ENCODE measurements at places on chromosomes 6 and 20.

DNA sequence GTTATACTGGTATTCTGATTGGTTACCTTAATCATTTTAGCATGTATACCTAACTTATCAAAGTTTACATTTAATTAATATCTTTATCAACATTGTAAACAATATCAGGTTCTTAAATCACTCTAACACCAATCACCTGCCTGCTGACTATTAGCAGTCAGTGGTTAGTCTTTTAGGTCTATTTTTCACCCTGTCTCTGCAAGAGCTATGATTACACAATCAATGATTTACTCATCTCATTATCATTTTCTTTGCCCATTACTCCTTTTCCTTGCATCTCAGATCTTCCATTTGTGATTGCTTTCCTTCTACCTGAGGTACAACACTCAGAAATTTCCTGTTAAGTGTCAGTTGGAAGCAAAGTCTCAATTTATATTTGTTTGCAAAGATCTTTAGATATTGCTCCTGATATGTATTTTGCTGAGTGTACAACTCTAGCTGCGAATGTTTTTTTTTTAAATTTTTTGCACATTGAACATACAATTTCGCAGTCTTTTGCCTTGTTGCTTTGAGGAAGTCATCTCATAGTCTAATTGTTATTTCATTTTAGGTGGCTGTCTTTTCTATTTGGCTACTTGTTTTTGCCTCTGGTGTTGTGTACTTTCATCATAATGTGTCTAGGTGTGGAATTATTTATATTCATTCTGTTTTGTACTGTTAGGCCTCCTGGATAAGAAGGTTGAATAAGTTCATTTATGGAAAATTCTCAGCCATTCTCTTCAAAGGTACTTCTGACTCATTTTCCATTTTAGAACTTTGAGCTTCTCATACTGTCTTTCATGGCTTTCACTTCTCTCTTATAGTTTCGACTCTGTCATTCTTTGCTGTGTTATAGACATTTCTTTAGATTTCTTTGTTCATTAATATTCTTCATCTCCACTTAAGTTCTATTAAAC is 104.9 kb upstream of the CEP162 start:
- DNase-seq: no peak

GRCh38 chr6:163940705-163941623 is 526.4 kb downstream of the QKI start:
- DNase-seq: no peak

DNA sequence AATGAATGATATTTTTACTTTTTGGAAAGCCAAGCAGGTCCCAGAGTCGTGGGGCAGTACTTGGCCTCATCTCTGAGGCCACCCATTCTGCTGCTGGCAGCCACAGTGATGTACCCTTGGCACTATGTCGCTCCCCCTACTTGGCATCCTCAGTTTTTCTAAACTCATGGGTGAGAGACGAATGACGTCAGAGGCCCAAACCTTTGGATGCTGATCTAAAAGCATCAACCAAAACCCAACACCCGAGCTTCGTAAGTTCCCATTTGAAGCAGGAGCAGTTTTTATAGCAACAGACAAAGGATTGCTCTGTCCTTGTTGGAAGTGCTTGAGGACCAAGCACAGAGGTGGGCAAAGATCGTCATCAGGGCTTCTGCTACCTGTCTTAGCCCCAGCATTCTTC is 212.9 kb downstream of the PAX1 start:
- no peak for DNase-seq

DNA sequence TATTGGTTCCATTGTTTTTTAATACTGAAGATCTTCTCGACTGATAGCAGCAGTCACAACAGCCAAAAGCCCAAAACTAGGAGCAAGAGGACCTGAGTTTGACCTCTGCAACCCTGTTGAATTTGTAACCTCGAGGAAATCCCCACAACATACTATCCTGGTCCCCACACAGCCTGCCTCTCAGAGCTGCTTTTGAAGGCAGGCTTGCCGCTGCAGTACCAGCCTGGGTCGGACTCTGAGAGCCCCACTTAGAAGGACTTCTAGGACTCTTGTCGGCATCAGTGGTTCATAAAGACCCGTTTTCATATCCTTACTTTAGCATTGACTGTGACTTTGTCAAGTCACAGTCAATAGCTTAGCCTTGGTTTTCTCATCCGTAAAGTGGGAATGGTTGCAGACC is 49.3 kb downstream of the EBF4 start:
- DNase-seq: no peak

DNA sequence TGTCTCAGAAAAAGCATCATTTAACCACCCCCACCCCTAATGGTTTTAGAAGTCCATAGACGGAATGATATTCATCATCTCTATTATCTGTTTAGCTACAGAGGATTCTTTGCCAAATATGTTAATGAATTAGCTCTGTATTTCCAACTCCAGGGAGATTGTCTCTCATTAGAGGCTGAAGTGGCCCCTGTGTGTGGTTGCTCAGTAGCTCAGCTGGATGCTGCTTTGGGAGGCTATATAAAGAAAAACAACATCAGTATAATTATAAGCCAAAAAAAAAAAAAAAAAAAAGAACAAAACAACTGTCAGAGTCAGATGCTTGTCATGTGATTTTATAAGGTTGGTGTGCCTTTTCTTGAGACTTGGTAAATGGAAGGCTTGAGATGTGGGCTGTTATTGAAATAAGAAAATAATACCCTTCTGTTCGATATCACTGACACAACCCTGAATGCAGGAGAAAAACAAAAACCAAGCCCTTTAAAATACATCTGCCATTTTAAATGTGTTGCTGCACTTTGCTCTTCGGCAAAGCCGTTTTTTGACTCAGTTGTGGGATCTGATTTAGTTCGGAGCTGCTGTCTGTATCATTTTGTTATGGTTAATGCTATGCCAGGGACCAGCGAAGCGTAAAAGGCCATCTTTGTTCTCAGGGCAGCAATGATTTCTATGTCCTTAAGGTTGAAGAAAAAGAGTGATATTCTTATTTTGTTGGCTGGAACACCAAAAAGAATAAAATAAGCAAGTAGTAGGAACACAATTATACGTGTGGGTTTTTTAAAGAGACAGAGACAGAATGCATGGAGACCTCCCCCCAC is 422.6 kb downstream of the QKI start:
- no peak for DNase-seq

GRCh38 chr6:156065849-156066248 is 610.2 kb upstream of the NOX3 start:
- DNase-seq: no peak

DNA sequence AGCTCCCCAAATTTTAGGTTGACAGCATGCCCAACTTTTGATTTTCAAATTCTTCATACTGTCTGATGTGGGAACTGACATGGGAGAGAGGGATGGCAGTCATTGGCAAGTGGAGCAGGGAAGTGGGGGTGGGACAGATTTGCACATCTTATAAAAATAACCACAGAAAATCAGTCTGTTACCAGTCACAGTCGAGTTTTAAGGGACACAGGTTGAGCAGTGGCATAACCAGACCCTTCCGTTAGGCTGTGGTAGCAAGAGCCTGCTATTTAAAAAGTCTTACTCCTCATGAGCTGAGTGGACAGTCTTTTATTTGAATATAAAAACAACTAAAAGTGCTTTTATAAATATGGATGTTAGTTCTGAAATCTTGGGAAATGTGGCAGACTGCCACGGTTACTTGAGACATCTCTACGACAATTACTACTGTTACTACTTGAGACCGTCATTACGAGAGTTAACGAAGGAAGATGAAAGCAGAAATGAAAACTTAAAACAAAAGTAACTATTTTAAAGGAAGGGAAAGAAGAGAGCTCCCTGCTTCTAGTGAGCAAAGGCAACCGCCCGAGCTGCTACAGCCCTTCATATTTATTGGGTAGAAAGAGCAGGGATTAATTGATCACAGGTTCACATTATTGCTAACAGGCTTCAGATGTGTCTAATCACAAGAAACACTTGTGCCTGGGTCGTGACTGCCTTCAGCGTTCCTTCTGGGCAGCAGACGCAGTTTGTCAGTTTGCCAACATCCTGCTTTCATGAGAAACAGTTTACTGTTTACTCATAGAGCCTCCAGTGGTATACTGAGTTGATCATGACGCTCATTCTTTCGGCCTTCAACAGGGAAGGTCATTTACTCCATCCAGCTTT is 71.3 kb downstream of the EFHC1 start:
- DNase-seq: no peak

GRCh38 chr6:112031960-112032359 is 21.9 kb upstream of the CCN6 start:
- no peak for DNase-seq

DNA sequence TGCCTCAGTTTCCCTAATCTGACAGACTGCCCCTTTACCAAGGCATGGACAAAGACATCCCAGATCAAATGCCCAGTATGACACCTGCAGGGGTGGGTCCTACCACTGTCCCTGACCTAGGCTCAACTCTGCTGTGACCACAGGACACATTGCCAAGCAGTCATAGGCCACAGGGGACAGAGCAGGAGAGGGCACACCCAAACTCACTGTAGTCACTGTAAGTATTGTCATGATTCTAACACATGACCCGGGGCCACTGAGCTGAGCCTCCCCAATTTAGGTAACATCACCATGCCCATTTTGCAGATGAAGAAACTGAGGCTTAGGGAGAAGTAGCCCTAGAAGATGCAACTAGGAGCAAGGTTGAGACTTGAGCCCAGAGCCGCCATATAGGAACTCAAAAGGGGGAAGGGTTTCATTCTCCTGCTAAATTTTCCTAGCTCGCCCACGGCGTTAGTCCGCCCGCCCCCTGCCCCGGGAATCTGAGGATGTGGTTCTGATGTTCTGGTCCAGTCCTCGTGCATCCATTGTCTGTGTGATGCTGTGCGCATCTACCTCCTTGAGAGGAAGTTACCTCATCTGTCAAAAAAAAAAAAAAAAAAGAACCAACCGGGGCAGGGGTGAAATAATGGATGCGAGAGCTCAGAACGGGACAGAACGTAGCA is 44.8 kb downstream of the PMEPA1 start:
- DNase-seq: no peak

DNA sequence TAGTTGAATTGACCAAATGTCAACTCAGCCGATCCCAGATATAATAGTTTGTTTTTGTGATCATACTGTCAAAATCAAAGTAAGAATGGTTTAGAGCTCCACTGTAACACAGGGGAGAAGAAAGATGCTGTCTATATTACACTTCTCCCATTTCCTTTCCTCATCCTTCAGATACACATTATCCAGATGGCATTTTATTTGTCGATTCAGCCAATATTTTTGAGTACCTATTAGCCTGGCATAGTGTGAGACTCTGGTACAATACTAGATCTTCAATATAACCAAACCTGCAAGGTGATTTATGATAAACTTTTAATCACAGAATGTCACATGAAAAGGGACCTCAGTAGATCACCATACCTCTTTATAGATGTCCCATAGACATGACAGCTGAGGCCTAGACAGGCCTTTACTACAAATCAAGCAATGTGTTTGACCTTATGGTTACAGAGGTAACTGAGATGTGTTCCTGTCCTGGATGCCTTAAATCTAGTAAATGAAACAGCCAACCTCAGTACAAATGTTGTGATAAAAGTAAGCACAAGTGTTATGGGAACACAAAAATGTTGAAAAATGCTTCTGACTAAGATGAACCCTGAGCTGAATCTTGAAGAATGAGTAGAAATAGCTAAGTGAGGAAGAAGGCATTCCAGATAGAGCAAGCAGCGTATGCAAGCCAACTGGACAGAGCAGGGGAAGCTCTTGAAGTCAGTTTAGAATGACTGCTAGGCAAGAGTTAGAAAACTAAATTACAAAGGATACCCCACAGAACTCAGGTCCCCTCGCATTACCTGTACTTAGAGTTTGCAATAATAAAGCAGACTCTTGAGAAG is 1.9 kb downstream of the FBXO9 start:
- DNase-seq: no peak

- no peak for DNase-seq
Measured at GRCh38 chr6:113636357-113636824, 220.8 kb upstream of the MARCKS start.

- no peak for DNase-seq
Measured at GRCh38 chr6:157522472-157522871, 141.5 kb downstream of the ZDHHC14 start.

DNA sequence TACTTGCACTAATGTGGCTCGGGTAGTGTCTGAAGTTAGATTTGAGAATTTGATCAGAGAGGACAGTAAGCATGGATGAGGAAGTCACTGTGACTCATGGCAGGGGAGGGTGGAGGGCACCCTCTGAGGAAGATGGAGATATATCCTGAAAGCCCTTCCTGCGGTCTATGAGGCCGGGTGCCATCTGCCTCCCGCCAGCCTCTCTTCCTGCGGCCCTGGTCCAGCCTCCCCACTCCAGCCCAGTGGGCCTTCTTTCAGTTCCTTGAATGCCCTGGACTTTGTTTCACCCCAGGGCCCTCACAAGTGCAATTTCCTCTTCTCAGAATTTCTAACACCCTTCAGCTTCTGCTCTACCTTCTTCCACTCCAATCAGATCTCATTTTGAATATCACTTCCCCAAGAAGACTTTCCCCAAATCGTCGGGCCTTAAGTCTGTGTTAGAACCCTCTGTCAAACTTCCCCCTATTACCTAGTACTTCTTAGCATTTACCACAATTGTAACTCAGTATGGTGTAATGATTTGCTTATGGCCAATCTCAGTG is 20.2 kb upstream of the TNFAIP3 start:
- no peak for DNase-seq

- DNase-seq: no peak
Measured at GRCh38 chr6:85866370-85866730, 223.7 kb upstream of the SYNCRIP start.

DNA sequence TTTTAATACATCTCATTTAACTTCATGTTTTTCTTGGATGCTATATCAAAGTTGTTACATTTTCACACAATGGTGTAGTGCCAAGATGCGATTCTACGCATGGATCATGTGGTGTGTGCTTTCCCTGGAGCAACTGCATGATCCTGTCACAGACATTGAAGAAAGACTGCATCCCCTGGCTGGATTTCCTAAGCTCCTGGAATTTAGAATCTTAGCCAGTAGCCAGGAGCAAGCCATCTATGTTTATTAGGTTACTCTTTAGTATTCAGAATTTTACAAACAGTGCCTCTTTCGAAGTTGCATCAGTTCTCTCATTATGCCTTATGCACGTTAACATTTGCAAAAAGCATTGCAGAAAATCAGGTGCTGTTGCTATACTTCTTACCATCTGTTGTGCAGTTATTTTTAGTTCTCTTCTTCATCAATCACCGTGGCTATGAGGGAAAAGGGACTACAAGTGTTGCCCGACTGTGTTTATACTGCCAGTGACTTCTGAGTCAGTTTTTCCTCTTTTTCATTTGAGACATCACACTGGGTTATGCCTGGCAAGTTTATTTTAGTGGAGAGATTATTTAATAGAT is 584.2 kb downstream of the BCKDHB start:
- no peak for DNase-seq

DNA sequence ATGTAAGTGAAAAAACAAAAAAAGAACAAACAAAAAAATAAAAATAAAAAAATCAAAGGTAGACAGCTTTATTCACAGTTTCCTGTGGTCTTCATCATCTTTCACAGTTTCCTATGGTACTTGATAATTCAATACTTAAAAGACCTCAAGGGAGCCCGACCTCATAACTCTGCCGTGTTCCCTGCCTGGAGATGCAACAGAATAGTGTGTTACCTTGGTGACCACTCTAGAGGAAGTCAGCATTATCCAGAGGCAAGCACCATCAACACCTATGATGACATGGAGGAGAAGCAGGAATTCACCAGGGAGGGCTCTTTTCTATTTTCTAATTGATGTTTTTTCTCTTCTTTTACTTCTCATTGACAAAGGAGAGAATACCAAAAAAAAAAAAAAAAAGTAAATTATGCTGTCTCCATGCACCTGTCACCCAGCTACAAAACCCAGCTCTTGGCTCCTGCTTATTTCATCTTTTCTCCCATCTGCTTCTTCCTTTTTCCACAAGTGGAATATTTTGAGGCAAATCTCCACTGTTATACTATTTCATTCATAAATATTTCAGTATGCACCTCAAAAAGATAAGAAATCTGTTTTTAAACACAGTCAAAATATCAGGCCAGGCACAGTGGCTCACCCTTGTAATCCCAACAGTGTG is 95.8 kb upstream of the STXBP5 start:
- no peak for DNase-seq
